ENCODE measurements at places on chromosomes 5 and 9. TPM values are rescaled to one million over a fixed set of nuclear protein-coding genes. Genes with fewer than 3 reads are reported as not detected.

- DNase-seq: no peak
Observed at GRCh38 chr5:173496129-173496882, 120.1 kb downstream of the BOD1 start.

GRCh38 chr9:77896938-77897667, 134.5 kb downstream of the GNAQ start:
- DNase-seq: no peak

DNA sequence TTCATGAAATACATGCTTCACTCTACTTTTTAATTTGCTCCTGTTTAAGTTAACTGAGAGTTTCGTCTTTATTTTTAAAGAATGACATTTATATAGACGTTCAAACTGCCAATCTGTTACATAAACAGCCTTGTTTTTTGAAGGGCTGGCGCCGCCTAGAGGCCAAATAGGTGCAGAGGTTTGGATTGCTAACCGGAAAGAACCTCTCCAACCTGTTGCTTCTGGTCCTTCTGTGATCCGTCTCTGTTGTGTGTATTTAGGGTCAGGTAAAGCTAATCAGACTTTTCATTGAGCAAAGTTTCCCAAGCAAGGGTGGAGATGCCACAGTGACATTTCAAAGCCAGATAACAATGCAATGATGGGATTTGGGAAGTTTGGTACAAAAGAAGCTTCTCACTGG, 39.5 kb upstream of the GLIS3 start:
- DNase-seq: peak; percentile 70

GRCh38 chr9:4797854-4798150, 5.1 kb downstream of the RCL1 start:
- DNase-seq: no peak

ZNF879 gene
- 8.8 TPM for polyA plus RNA-seq

PHF19 gene
- polyA plus RNA-seq: 28.5 TPM
